ENCODE measurements at places on chromosomes 4 and X.

- no peak for ATAC-seq
Measured at GRCh38 chrX:151680805-151681204, 14.5 kb upstream of the PRRG3 start.

GRCh38 chr4:38306482-38307071 is 346.4 kb downstream of the PTTG2 start:
- ATAC-seq: peak; percentile 32

DNA sequence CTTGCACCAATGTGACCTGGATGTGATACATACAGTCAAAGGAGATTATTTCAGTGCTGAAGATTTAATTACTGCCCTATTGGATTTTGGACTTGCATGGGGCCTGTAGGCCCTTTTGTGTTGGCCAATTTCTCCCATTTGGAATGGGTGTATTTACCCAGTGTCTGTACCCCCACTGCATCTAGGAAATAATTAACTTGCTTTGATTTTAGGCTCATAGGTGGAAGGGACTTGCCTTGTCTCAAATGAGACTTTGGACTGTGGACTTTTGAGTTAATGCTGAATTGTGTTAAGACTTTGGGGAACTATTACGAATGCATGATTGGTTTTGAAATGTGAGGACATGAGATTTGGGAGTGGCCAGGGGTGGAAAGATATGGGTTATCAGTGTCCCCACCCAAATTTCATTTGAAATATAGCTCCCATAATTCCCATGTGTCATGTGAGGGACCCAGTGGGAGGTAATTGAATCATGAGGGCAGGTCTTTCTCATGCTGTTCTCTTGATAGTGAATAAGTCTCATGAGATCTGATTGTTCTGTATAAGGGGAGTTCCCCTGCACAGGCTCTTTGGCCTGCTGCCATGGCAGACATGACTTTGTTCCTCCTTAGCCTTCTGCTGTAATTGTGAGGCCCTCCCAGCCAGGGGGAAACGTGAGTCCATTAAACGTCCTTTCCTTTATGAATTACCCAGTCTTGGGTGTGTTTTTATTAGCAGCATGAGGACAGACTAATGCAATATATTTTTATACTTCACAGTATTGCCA is 362.2 kb upstream of the SPANXN4 start:
- no peak for ATAC-seq

GRCh38 chrX:40107291-40108161 is 9.8 kb upstream of the BCOR start:
- no peak for ATAC-seq

GRCh38 chrX:10079231-10079630 is 77.5 kb upstream of the CLCN4 start:
- ATAC-seq: no peak

DNA sequence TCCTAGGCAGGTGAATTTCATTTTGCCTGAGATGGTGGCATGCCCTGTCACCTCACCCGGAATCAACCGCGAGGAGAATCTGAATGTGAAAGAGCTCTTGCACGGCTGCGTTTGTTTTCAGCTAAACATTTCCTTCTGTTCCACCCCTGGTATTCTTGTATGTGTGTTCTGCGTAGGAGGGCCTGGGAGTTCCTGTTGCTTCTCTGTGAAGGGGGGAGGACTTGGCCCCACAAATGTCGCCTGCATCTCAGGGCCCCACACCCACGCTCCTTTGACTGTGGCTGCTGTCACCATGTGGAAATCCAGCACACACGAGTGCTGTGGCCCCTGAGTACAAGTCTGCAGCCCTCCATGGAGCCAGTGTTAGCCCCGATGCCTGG is 45.8 kb upstream of the CLCN4 start:
- ATAC-seq: peak; percentile 59

GRCh38 chrX:81890521-81890920 is 688.6 kb downstream of the SH3BGRL start:
- no peak for ATAC-seq

DNA sequence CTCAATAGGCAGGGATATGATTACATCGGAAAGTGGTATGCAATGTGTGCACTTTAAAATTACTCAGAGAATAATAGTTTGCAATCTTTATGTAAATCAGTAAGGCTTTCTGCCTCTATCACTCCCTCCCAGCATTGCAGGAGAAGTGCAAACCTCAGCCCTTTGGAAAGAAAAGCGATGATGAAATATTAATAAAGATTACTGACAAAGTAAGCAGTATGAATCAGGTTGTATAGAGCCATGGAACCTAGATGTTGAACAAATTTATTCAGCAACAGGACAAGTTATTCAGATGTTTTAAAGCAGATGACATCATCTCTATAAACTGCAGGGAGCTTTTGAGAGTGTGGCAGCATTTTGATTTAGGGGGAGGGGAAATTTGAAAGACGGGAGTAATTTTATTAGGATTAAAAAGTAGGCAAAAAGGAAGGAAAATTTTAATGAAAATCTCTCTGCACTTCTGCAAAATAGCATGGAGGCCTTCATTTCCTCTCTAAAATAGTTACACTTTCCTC is 631.7 kb upstream of the GRIA3 start:
- no peak for ATAC-seq

DNA sequence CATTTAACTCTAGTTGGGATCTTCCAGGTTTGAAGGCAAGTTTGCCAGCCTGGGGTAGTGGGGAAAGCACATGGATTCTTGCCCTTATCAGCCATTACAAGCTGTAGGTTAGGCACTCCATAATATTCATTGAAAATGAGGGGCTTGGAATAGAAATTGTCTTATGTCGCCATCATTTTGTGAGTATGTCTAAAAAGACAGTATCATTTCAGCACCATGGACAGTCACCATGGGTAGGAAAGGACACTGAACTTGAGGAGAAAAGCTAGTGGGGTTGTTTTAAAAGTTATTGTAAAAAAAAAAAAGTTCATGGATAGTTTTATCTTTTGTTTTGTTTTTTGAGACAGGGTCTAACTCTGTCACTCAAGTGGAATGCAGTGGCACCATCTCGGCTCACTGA is 356.1 kb downstream of the HNRNPD start:
- no peak for ATAC-seq

DNA sequence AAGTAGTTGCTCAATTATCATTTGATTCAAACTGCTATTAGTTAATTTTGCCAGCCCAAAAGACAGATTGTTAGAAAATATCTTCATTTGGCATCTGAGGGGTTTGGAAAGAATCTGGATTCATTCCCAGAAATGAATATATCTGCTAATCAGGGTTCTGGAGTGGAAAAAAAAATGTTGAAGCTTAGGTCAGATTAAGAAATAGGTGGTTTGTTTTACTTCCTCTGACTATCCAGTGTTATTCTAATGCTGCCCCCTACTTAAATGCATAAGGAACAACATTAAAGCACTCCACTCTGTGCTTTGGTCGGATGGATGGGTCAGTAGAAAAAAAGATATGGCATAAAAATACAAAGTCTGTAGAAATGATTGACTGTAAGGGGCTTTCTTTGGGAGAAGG is 89.0 kb downstream of the LUZP4 start:
- no peak for ATAC-seq

DNA sequence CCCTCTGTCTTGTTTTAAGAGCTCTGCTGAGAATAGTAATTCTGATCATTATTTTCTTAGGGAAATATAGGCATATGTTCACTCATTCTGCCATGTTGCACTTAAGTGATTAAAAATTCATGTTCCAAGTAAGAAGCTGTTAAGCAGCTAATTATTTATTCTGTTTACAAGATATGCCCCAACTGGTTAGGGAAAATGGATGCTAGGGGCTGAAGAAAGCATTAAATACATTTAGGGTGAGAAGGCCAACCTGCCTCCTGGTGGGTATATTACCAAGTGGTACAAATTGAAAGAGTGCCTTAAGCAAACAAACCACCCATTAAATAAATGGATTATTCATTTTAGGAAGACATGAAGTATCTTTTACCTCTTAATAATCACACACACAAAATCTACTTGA is 392.6 kb upstream of the EPHA5 start:
- no peak for ATAC-seq

GRCh38 chr4:152079543-152080293 is 318.9 kb upstream of the GATB start:
- peak; percentile 70 for ATAC-seq

DNA sequence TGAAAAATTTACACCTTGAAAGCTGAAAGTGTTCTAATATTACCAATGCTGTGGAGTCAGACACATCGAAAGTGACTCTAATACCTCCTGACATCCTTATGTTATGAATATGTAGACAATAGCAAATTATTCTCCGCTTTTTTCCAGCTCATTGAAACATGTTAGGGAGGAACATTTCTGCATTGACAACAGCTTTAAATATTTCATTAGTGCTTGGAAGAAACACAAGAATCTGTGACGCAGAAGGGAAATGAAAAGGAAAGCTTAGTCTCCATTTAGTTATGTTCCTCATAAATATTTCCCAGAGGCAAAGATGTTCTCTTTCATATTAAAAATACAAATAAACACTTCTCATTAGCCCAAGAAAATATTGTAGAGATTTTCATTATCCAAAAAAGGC is 55.8 kb upstream of the CD99 start:
- ATAC-seq: no peak

- peak; percentile 25 for ATAC-seq
Measured at GRCh38 chr4:15002659-15003400, 549 bp downstream of the CPEB2 start.

DNA sequence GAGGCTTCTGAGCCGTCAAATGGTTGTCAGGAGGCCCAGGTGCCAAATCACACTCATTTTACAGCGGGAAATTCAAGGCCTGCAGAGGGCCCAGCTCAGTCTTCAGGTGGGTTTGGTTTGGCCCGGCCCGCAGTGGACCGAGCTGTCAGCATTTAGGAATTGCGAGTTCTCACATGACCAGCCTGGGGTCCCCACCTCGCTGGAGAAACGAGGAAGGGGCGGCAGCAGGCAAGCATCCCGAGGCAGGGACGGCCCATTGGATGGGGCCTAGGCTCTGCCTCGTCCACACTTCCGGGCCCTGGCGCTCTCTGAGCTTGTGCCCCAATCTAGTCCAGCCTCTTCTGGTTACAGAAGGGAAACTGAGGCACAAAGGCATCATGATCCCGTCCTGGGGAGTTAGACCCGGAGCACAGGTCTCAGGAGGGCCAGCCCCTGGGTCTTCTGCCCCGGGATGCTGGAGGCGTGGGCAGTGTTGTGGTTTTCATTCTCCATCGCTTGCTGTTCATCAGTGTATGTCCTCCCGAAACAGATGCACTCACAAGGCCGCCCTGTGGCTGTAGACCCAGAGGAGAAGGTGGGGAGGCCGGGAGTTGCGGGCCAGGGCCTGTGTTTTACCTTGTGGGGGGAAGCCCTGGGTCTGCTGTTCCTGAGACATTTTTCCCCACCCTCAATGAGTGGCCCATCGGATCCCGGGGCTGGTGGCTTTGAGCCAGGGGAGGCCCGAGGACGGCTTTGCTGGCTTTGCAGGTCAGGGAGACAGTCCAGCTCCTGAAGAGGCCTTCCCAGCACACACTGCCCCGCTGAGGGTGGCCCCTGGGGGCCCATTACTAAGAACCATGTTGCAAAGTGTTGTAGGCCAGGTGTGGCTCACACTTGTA is 8.9 kb downstream of the PSAPL1 start:
- ATAC-seq: no peak

DNA sequence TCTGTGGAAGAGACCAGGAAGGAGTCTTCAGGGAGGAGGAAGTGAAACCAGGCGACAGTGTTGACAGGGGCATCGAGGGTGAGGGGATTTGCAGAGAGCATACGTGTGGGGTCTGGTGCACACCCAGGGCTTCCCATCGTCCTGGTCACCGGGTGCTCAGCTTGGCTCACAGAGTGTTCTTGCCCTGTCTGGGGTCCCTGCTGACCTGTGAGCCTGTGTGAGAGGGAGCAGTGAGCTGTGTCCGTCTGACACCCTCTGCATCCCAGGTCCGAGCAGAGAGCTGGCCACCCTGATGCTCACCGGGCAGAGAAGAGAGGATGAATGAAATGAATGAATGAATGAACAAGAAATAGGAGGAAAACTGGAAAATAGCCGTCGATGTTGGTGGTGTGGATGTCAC is 46.5 kb downstream of the CPZ start:
- no peak for ATAC-seq

- no peak for ATAC-seq
Measured at GRCh38 chr4:121011138-121011537, 61.2 kb downstream of the NDNF start.

GRCh38 chr4:113591982-113592381 is 169.6 kb downstream of the CAMK2D start:
- no peak for ATAC-seq

DNA sequence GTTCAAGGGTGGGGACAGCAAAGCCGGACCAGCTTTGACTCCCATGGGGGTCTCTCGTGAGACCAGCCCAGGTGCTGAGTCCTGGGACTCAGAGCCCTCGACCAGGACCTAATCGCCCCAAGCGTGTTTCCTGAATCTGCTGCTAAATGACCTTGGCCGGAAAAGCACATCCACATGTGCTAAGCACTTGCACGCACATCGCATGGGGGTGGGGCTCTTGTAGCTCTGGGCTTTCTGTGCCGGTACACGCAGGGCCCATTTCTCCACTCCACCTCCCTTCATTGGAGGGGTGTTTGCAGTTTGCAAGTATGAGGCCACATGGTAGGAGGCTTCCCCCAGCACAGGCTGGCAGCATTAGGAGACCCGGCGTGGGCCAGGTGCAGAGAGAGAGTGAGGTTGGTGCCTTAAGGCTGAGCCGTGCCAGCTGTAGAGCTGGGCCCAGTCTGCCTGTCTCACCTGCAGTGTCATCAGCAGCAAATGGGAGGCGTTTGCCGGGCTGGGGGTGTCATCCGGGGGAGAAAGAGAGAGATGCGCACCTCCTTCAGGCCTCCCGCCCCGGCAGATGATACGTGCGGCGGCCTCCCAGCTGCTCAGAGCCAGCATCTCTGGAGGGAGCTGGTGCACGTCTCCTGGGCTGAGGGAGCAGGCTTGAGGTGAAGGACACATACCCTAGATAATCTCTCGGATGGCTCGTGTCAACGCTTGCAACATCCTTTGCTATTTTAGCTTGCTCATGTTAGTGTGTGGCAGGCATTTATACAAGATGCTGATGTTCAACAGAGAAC is 45.2 kb upstream of the CLCN4 start:
- ATAC-seq: peak; percentile 62

- no peak for ATAC-seq
Measured at GRCh38 chrX:68203646-68204045, 229.6 kb downstream of the OPHN1 start.

DNA sequence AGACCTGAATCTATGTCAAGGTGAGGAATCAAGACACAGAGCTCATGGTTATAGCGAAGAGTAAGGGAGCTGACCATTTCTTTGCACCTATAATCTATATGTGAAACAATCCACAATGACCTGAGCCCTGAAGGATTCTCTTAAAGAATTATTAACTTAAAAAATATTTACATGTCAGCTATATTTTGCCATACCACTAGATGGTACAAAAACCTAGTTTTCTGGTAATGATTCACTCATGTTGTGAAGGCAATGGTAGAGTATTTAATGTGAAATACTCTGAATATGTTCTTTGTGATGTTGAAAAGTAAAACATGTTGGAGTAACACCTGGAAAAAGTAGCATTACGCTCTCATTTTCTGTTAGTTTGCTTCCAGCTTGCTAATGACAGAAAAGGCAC is 40.0 kb downstream of the VGLL1 start:
- no peak for ATAC-seq

GRCh38 chr4:147626903-147627302 is 9.7 kb downstream of the TMEM184C start:
- ATAC-seq: no peak
